ENCODE measurements at places on chromosomes 6 and 20.

DNA sequence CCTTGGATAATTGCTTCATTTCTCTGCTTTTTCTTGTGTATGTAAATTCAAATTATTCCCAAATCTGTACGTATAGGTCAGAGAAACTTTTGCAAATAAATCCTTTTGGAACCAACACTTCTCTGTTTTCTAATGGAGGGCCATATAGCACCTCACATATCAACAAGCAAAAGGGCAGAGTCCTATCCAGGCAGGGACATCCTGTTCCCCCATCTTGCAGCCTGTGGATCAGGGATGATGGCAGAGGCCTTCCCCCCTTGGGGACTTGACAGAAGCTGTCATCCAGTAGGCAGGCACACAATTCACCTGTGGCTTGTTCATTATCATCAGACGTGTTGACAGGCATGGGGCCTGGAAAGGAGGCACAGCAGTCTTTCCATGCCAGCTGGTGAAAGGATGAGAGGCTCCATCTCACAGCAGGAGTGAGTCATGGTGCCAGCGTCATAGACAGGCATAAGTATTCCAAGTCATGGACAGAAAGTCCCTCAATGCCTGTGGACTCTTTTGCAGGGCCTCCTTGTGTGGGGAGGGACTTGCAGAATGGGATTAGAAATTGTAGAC, 31.8 kb upstream of the PLEKHG1 start:
- DNase-seq, result no peak

DNA sequence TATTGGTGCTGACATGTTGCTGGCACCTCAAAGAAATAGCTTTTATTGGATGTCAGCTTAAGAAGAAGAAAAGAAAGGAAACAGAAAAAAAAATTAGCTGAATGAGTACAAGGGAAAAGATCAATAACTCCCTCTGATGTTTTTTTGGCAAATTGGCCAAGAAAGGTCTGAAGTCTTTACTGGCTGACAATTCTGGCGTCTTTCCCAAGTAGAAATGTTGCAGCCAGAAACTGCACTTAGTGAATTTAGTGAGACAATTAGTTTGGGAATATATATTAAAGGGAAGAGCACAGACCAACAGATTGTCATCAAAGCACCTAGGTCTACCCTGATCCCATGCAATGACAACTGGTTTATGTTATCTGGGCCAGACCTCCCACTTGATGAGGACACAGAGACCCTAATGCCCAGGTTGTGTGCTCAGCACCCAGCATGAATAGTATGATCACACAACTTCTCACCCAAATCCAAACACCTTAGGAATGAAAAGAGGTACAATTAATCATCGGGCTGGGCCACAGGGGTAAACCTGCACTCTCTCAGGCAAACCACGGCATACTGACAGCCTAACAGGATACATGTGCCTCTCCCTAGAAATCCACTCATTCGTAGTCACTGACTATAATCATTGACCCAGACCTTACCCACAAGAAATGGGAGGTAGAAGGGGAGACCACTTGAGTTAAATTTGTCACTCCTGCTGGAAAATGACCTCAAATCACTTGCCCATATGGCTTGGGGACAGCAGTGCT, 612.3 kb upstream of the ARID1B start:
- no peak for DNase-seq

DNA sequence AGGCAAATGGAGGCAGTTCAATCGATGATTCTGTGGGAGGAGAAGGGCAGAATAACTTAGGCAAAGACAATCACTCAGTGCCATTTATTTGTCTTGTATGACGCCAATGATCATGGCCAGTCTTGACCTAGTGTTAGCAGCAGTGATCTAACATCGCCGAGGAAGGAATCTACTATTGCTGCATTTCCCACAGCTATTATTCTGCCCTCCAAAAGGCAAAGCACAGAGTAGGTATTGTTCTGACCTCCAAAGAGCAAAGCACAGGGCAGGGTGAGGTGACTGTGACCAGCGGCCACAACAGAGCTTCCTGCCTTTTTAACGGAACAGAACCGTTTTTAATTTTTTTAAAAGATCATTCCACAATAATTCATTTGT, 235.9 kb downstream of the CDH4 start:
- DNase-seq, result no peak

DNA sequence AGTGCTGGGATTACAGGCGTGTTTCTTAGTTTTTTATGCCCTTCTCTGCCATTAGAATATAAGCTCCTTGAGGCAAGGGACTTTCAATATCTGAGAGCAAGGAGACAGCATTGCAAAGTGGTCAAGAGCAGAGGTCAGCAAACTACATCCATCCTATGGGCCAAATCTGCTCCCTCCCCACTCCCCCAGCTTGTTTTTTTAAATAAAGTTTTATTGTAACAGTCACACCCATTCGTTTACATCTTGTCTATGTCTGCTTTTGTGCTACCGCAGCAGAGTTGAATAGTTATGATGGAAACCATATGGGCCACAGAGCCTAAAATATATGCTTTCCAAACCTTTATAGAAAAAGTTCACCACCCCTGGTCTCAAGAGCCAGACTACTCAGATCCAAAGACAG, 227.9 kb downstream of the EYA2 start:
- no peak for DNase-seq

DNA sequence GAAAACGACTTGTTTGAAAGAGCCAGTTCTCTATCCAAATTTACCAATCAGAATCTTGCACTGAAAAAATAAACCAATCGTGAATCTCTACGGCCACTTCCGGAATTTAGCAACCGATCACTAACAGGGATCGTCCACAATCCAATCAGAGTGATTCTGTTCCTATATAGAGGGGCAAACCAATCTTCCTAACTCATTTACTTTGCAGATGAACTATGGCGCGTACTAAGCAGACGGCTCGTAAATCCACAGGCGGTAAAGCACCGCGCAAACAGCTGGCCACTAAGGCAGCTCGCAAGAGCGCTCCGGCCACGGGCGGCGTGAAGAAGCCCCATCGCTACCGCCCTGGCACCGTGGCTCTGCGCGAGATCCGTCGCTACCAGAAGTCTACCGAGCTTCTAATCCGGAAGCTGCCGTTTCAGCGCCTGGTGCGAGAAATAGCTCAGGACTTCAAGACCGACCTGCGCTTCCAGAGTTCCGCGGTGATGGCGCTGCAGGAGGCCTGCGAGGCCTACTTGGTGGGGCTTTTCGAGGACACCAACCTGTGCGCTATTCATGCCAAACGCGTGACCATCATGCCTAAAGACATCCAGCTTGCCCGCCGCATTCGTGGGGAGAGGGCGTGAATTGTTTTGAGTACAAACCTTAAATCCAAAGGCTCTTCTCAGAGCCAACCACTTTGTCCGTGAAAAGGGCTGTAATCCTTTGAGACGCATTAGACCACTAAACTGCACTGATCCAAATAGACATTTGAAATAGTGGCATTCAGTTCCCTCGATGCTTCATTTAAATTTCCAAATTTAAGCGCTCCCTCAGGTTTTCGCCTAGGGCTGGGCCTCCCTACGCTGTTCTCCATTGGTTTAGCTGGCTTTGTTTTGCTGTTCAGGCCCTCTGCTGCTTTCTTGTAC, 138.0 kb downstream of the HFE start:
- no peak for DNase-seq

GRCh38 chr20:16407251-16408067, 165.8 kb downstream of the KIF16B start:
- no peak for DNase-seq

GRCh38 chr6:140002396-140003022, 628.1 kb upstream of the CITED2 start:
- no peak for DNase-seq

- peak; percentile 42 for DNase-seq
Observed at GRCh38 chr20:32583581-32584070, 1.5 kb downstream of the NOL4L start.

- DNase-seq, result no peak
Observed at GRCh38 chr20:32999603-33000250, 4.5 kb downstream of the SUN5 start.

- DNase-seq, result no peak
Observed at GRCh38 chr6:101477436-101477835, 83.9 kb downstream of the GRIK2 start.

- DNase-seq, result no peak
Observed at GRCh38 chr6:40717411-40718057, 130.4 kb upstream of the LRFN2 start.

GRCh38 chr6:89146718-89147700, 1.2 kb downstream of the PM20D2 start:
- DNase-seq, result no peak

- DNase-seq, result no peak
Observed at GRCh38 chr20:47606983-47607613, 105.4 kb downstream of the NCOA3 start.

GRCh38 chr6:138571585-138572166, 72.4 kb upstream of the NHSL1 start:
- no peak for DNase-seq

- DNase-seq, result no peak
Observed at GRCh38 chr6:5663259-5663658, 343.5 kb downstream of the NRN1 start.

GRCh38 chr20:32707691-32708581, 34.2 kb upstream of the C20orf203 start:
- DNase-seq, result no peak

- DNase-seq, result peak; percentile 33
Observed at GRCh38 chr20:3777716-3778629, 3.3 kb downstream of the SPEF1 start.

DNA sequence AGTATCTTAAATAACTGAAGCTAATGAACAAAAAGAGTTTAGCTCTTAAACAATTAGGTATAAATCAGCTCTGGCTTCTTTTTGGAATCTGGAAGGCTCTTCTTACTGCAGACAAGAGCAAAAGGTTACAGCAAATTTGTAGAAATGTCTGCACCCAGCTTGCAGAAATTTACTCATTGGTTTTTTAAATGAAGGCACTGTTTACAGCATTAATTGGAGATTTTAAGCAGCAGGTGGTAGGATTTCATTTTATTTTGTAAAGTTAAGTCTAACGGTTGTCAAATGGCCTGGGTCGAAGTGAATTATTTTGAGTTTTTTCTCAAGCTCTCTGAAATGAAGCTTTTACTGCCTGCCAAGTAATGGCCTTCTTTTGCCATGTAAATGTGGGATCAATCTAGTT, 102.1 kb downstream of the NRSN1 start:
- DNase-seq, result no peak

DNA sequence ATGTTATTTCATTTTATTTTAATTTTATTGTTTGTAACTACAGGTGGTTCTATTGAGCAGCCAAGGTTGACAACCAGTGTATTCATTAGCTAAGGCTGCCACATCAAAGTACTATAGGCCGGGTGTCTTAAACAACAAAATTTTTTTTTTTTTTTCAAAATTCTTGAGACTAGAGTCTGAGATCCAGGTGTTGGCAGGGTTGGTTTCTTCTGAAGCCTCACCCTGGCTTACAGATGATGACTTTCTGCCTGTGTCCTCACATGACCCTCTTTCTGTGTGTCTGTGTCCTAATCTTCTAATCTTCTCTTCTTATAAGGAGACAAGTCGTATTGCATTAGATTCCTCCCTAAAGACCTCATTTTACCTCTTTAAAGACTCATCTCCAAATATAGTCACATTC, 208.4 kb downstream of the MANEA start:
- no peak for DNase-seq

DNA sequence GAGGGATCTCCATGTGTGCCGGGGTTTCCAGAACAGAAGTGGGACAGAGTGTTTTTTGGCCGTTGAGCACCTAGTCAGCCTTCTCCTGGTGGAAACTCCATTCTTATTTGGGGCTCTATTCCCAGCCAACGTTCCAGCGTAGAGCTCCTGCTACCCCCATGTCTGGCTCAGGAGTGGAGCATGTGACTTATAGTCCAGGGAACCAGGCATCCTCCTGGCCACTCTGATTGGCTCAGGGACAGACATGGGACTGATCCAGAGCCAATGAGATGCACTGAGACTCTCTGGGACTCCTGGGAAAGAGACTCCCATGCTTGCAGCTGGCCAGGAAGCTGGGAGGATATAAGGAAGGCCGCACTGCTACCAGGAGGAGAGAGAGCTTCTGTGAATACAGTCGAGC, 87.1 kb downstream of the SULF2 start:
- DNase-seq, result no peak

DNA sequence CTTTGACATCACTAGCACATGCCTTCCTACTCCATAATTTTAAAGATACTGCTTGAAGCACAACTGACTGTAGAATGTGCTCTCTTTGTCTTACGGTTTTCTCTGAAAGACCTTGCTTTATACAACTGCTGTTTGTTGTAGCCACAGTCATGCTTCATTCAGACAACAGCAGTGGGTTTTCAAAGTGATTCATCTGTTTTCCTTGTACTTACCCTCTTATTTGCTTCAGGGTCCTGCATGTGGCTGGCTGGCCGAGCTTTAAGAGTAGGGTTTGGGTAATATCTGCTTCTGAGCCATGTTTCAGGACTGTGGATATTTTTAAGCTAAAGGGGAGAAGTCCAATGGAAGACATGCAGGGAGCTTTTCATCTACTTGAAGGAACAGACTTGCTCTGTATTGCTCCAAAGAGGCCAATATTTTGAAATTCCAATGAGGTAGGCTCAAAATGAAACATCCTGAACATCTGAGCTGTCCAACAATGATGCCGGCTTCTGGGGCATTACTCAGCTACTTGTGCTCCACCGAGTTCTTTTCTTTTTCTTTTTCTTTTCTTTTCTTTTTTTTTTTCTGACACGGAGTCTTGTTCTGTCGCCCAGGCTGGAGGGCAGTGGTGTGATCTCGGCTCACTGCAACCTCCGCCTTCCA, 160.2 kb upstream of the SGK1 start:
- no peak for DNase-seq

DNA sequence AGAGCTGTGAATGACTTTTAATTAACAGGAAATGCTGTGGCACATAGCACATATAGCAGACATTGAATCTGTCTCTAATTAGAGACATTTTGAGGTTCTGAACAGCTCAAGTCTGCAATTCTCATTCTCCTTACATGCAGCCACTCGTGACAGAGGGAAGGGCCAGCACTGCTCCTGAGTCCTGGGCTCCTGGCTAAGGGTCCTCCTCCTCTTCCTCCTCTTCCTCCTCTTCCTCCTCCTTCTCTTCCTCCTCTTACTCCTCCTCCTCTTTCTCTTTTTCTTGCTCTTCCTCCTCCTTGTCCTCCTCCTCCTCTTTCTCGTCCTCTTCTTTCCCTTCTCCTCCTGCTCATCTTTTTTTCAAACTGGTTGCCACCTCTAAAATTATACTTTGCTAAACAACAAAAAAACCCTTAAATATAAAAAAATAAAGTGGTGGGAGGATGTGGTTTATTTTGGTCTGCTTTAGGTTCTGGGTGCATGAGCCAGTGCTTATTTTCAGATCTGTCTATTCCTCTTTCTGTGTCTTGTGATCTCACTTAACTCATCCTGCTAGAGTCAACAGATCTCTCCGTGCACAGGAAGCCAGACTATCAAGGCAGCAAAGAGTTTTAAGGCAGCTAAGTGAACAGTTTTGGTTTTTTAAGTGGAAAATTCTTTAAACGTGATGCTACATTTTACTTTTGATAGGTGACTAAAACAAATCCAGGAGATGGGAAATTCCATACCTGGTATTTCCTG, 159.3 kb downstream of the CD83 start:
- peak; percentile 58 for DNase-seq

DNA sequence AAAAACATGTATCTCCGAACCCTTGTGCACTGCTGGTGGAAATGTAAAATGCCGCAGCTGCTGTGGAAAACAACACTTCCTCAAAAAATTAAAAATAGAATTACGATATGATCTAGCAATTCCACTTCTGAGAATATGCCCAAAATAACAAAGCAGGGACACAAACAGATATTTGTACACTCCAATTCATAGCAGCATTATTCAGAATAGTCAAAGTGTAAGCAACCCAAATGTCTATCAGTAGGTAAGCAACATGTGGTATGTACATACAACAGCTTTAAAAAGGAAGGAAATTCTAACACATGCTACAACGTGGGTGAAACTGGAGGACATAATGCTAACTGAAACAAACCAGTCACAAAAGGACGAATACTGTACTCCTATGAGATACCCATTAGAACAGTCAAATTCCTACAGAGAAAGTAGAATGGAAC, 5.7 kb upstream of the RAB5IF start:
- no peak for DNase-seq
